ENCODE measurements at places on chromosomes 1 and 21.
A peak's percentile ranks its signal among the peaks of the same experiment; 100 is the strongest.

GRCh38 chr1:37705399-37705798 is 13.1 kb downstream of the CDCA8 start:
- no peak for DNase-seq

GRCh38 chr1:76891931-76892622 is 24.8 kb downstream of the ST6GALNAC5 start:
- DNase-seq = peak; percentile 47

DNA sequence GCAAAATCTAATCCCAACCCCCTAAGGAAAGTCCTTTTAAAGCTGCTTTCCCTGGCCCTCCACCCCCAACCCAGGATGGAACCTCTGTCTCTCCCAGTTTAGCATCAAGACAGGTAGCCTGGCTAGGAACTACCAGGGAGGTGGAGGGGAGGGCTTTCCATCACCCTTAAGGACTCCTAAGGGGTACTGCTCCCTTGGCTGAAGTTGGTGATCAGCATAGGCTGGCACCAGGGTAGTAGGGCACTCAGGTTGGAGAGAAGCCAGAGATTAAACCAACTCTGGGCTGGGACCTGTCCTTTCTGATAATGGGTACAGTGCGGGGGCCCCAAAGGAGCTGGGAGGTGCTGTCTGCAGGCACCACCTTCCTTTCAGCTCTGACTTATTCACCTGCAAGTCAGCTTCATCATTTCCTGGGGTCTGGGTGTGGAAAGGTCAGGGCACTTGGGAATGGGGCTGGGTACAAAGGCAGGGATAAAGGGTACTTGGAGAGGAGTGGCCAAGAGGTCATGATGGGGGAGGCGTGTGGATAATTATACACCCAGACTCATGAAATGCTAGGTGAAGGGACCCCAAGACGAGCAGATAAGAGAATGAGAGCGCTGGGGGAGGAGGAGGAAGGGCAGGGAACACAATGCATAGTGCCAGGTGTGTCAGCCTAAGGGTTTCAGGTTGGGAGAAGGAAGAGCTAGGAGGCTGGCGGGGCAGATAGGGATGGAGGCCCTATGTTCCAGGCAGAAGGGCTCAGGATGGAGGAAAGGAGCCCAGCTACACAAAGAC is 1.2 kb downstream of the ARHGEF2 start:
- no peak for DNase-seq

GRCh38 chr1:212718499-212718898 is 18.9 kb upstream of the BATF3 start:
- no peak for DNase-seq

DNA sequence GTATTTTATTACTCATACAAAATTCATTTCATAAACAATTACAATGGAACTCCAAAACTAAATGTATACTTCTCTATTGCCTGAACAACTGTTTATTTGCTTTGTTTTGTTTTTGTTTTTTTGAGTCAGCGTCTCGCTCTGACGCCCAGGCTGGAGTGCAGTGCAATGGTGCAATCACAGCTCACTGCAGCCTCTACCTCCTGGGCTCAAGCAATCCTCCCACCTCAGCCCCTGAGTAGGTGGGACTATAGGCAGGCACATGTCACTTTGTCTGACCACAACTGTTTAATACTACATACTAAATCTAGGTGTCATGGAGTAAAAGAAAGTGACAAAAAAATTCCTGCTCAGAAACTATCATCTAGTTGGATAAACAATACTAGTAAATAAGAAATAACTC is 49.3 kb downstream of the RAB3GAP2 start:
- no peak for DNase-seq

- no peak for DNase-seq
Measured at GRCh38 chr1:55947446-55947845, 631.9 kb downstream of the PLPP3 start.

- no peak for DNase-seq
Measured at GRCh38 chr1:89064632-89065031, 376 bp downstream of the GBP1 start.

DNA sequence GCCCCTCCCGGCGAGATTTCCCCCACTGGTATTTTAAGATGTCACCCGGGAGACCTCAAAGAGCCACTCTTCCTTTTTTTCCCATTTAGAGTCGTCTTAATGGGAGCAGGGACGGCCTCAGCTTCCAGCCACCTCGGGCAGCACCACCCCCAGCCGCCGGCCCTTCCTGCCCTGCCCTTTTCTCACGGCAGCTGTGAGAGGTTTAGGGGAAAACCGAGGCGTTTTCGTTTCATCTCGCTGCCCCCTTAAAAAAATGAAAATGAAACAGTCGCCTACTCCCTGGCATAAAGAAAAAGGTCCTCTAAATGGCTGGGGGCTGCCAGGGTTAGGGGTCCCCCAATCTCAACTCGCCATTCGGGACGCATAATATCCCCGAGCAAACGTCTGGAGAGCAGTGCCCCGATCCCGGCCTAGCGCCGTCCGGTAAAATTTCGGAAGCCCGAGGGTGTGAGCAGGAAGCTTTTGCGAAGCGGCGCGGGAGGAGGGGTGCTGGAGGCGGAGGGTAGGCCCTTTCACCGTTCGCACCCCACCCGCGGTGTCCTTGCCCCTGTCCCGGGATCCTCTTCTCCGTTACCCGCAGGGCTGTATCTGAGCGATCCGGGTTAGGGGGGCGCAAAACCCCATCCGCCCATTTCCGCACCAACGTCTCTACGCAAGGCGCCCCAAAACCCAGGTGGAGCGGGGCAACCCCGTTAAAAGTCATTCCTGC is 1.2 kb downstream of the RUNX3 start:
- peak; percentile 52 for DNase-seq

- DNase-seq = peak; percentile 97
Measured at GRCh38 chr1:40665335-40666171, at the start of gene RIMS3. RIMS3 (minus strand) TSS chr1:40665682; CDS start chr1:40641925, 23,757 bp downstream.

GRCh38 chr21:15140321-15141019 is 75.7 kb upstream of the NRIP1 start:
- DNase-seq = no peak

- no peak for DNase-seq
Measured at GRCh38 chr1:160271025-160271424, 8.7 kb upstream of the DCAF8 start.

DNA sequence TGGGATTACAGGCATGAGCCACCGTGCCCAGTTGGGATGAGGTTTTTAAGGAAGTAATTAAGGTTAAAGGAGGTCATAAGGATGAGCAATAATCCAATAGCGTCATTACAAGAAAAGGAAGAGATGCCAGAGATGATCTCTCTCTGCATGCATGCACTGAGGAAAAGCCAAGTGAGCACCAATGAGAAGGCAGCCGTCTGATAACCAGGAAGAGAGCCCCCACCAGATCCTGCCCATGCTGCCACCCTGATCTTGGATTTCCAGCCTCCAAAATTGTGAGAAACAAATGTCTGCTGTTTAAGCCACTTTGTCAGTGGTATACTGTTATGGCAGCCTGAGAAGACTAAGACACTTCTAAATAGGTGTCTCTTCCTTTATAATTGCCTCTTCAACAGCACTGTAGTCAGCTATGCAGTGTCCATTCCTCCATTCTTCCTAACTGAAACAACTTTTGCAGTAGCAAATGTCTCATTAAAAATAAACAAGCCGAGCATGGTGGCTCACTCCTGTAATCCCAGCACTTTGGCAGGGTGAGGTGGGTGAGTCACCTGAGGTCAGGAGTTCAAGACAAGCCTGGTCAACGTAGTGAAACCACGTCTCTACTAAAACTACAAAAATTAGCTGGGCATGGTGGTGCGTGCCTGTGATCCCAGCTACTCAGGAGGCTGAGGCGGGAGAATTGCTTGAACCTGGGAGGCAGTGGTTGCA is 216.2 kb upstream of the RUNX1 start:
- DNase-seq = peak; percentile 47

DNA sequence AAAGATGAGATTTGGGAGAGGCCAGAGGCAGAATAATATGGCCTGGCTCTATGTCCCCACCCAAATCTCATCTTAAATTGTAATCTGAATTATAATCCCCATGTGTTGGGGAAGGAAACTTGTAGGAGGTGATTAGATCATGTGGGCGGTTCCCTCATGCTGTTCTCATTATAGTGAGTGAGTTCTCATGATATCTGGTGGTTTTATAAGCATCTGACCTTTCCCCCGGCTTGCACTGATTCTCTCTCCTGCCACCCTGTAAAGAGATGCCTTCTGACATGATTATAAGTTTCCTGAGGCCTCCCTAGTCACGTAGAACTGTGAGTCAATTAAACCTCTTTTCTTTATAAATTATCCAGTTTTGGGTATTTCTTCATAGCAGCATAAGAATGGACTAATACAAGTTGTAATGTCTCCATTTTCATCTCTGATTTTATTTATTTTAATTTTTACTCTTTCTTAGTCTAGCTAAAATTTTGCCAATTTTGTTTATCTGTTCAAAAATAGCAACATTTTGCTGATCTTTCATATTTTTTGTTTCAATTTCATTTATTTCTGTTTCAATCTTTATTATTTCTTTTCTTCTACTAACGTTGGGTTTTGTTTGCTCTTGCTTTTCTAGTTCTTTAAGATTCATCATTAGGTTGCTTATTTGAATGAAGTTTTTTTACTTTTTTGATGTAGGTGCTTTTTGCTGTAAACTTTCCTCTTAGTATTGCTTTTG is 67.0 kb upstream of the ZRANB2 start:
- no peak for DNase-seq

GRCh38 chr1:229554886-229555621 is 3.5 kb downstream of the ABCB10 start:
- DNase-seq = no peak

DNA sequence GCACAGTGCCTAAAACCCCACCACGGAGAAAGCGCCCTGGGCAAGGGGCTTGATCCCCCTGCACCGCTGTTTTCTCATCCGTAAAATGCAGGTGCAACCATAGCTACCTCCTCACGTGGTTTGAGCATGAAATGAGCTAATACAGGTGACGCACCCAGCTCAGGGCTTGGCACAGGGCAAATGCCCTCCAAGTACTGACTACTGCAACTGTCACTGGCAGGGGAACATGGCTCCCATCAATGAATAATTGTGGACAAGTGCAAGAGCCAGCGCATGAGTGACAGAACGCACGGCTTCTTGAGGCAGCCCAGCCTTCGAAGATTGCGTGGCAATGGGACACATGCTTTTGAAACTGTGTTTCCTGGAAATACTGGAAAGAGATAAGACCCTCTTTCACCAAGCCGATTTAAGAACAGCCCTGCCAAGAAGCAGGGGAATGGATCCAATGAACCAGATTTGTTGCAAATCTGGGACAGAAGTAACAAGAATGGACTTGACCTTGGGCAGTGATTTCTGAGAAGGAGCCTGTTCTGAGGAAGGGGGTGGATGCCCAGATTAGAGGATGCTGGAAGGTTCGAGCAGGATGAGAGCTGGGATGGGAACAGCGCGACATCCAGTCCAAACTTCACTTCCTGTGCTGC is 92.8 kb upstream of the IFFO2 start:
- DNase-seq = no peak

DNA sequence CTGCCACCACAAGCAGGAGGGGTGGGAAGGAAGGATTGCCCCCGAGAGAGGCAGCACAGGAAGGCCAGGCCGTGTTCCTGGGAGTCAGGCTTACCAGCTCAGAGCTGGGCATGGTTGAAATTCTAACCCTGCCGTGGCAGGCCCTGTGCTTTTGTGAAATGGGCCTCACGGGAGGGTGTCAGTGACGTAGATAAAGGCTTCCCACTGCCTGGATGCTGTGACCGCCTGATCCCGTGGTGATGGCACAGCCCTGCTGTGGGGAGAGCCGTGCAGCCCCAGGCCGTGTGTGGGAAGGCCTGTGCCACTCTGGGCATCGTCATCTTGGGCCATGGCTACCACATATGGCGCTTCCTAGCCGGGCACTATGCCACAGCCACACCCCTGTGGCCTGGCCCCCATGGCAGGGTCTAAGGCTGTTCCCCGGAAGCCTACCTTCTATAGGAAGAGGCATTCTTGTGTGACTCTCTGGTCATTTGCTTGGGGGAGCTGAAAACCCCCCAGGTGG is 161.3 kb downstream of the PCBP3 start:
- no peak for DNase-seq

DNA sequence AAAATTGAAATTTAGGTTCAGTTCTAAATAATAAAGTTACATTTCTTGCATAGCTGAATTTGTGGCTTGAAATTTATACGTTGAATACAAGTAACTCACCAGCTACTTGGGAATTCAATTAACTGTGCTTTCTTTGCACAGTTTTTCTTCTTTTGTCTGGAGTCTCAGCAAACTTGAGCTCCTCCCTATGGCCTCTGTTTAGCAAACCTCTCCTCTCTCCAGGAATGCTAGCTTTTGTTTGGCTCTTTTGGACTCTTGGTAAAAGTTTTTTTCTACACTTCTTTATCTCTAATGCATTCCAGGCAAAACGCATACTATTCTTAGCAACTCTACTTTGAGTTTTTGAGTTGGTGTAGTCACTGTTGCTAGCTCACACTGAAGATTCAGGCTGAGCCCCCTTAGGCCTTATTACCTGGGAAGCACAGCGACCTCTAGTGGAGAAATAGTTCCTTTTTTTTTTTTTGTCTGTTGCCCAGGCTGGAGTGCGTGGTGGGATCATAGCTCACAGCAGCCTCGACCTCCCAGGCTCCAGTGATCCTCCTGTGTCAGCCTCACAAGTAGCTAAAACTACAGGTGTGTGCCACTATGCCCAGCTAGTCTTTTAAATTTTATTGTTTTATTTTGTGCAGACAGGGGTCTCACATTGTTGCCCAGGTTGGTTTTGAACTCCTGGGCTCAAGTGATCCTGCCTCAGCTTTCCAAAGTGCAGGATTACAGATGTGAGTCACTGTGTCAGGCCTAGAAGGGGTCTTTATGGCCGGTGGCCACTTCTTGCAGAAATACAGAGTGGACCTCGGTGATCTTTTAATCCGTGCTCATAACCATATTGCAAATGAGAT is 61.7 kb downstream of the CASQ2 start:
- DNase-seq = peak; percentile 44

Measured in AG20443 (cell line).